AG20443 (cell line): ENCODE measurements at places on chromosomes 2 and 18.
A peak's percentile ranks its signal among the peaks of the same experiment; 100 is the strongest.

- no peak for DNase-seq
These were observed 308.1 kb upstream of the CHST9 start for GRCh38 chr18:27493182-27493581.

DNA sequence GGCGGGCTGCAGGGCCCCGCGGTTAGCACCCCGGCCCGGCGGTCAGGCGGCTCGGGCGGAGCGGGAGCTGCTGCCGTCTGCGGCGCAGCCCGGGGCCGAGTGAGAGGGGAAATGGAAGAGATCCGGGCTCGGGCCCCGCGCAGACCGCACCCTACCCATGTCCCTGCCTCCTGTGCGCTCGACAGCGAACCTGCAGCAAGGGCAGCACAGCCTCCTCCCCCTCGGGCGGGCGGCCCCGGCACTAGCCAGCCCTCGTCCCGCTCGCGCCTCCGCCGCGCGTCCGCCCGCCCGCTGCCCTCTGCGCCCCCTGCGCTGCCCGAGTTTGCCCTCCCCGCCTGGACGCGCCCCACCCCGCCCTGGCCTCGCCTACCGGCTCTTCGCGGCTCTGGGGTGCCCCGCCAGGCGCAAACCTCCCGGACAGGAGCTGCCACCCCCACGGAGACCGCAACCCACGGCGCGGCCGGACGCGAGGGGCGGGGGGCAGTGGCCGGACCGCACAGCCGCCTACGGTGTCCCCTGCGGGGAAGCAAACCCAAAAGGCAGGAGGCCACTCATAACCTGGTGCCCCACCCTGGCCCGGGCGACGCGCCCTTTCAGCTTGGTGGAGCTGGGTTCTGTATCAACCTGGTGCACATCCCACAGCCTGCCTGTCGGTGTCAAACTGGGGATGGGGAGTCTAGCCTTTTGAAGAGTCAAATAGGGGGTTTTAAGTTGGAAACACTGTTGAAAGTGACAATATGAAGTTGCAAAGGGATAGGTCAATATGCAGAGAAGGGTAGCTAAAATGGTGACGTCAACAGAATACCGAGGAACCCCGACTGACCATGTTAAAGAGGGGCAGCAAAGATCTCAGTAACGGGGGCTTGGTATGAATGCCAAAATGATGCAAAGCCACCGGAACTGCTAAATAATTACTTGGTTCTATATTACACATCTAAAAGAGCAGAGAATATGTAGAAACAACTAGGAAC, at the start of gene IHH:
Gene IHH, minus strand, starts transcription at position 101 of the 971 bp plus-strand sequence. CDS start 454 bp downstream, outside the sequence.
- peak; percentile 50 for DNase-seq

DNA sequence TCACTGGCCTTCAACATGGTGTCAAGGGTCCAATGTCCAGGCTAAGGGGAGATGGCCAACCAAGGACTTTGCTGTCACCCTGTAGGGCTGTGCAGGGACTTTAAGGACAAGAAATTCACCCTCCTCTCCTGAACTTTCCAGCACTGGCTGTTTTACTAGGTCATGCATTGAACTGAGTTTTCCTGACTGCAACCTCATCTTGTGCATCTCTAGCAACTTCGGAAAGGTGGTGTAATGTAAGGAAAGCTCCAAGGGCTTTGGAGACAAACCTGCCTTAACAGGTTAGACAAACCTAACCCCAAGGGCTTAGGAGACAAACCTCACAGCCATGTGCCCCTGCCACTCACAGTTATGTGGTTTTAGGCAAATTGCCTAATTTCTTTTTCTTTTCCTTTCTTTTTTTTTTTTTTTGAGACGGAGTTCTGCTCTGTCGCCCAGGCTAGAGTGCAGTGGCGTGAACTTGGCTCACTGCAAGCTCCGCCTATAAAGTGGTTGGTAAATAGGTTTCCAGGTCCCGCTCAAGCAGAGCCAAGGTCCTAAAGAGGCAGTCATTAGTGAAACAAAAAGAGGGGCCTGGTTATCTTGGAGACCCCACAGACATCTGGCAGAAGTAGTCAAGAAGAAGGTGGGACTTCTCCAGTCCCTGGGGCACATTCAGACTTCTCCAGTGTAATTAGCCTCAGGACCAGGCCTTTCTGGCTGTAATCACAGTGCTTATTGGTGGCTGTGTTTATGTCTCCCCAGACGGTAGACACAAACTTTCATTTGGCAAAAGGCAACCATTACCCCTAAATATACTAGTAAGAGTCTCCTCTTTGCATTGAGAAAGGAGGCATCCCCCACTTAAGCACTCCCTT, 37.6 kb upstream of the PMAIP1 start:
- no peak for DNase-seq

- no peak for DNase-seq
These were observed 105.2 kb upstream of the ID2 start for GRCh38 chr2:8576525-8577167.

DNA sequence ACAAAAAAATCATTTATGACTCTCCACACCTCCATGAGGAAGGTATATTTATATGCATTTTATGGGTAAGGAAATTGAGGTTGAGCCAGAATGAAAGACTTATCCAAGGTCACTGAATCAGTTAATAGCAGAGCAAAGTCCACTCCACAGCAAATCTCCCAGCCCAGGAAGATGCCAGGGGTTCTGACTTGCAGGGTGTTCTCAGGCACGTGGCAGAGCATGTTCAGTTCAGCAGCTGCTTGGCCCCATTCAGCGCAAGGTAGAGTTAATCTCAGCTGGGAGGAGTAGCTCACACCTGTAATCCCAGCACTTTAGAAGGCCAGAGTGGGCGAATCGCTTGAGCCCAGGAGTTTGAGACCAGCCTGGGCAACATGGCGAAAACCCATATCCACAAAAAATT, 17.8 kb upstream of the DGKD start:
- no peak for DNase-seq

DNA sequence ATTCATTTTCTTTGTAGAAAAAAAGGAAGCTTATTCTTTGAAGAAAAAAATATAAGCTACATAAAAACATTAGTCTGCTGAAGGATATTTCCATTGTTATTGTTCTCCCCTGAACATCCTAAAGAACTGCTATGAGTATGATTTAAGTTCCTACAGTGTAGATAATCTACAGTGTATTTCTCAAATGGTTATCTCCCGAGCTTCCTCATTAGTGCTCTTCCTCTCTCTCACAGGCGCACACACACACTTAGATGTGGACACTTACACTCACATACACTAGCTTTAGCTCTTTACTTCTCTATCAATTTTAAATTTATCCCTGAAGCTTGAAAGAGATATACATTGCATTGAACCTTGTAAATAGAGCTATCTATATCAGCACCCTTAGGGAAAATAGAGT, 681.0 kb downstream of the KCNJ3 start:
- no peak for DNase-seq

GRCh38 chr2:6933911-6934310, 16.7 kb downstream of the RNF144A start:
- no peak for DNase-seq

DNA sequence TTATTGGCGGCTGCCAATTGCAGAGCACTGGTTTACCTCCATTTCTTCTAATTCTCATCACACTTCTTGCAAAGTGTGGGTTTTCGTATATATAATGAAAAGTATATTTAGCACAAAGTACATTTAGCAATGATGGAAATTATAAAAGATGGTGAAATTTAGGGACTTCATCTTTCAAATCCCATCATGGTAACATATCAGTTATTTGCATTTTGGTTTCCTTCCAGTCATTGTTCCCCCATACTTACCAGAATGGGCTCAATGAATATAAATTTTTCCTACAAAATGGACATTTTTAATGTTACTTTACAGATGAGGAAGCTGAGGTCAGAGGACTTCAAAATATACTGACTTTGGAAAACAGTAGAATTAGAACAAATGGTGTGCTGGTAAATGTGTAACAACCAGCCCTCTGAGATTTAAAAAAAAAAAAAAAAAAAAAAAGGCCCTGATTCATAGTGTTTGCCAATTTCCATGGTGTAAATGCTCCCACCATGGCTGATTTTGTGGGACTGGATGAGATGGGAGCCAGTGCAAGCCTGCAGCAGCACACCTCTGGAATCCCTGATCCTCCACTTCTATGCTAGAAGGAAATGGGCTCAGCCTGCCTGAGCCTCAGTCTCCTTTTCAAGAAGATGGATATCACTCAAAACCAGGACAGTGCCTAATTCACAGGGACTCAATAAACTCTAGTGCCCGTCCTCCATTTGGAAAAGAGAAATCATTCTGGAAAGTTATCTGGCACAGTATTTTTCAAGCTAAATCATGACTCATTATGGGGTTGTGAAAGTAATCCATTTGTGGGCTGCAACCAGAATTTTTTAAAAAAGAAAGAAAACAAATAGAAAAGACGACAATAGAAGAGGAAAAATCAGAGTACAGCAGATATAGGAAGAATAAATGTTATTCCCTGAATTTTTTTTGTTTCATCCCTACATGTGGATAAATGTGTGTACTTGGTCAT, 34.0 kb downstream of the LBH start:
- DNase-seq: peak; percentile 72

- DNase-seq: no peak
These were observed 85.2 kb upstream of the POU3F3 start for GRCh38 chr2:104768694-104769093.

DNA sequence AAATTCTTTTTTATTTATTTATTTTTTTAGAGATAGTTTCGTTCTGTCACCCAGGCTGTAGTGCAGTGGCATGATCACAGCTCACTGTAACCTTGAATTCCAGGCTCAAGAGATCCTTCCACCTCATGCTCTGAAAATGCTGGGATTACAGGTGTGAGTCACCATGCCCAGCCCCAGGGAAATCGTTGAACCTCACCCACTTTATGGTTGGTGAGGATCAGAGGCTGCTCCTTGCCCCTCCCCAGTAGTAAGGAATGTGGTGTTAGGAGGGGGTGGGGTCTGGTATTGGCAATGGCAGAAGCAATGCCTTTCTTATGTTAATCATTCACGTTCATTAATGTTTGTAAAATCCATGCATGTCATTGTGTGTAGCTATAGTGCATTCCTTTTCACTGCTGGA, 161.9 kb downstream of the SUCLG1 start:
- no peak for DNase-seq

DNA sequence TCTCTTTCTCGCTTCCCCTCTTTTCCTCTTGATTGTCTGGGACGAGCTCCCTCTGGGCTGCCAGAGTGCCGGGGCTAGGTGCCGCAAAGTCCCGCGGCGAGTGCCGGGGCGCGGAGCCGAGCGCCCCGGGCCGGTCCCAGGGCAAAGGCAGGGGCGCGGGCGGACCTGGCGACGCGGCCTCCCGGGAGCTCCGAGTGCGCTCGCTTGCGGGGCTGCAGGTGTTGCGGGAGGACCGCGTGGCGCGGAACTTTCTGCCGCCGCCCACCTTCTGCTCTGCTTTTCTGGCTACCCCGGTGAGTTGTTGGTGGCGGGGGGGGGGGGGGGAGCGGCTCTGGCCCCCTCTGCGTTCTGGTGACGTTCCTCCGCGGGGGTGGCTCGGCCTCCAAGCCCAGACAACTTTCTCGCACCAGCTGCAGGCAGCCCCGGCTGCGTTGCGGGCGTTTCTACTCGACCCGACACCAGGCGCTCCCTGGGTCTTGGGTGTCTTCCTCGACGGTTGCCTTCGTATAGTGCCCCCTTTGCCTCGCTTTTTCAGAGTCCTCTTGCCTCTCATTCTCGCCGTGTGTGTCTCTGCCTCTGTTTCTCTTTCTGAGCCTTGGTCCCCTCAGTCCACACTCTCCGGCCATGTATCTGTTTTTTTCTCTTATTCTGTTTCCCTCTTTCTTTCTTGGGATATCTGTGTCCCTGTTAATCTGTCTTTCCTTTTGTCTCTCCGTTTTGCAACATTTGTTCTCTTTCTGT, 759 bp downstream of the GALNT13 start:
- DNase-seq: peak; percentile 6

- DNase-seq: peak; percentile 24
These were observed 50.2 kb downstream of the CABYR start for GRCh38 chr18:24189007-24189528.

DNA sequence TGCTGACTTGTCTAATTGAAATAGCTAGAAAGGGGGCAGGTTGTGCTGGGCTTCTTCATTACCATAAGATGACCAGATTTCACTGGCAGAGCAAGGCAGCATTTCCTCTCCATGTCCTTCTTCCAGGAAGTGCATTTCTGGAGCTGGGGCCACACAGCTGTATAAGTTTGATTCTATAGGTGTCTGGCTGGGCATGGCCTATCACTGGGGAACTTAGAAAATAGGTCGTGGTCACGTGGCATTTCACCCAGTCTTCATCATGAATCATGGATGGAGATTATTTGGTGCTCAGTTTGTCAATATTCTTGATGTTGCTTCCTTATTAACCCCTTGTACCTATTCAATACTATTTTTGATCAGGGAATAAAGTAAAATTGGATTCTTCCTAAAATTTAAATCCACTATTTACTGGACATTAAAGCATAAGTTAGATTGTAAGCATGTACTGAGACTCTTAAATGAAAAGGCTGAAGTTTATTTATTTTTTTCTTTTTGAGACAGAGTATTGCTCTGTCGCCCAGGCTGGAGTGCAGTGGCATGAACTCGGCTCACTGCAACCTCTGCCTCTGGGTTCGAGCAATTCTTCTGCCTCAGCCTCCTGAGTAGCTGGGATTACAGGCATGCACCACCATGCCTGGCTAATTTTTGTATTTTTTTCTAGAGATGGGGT, 49.5 kb upstream of the TMEM87B start:
- DNase-seq: no peak

DNA sequence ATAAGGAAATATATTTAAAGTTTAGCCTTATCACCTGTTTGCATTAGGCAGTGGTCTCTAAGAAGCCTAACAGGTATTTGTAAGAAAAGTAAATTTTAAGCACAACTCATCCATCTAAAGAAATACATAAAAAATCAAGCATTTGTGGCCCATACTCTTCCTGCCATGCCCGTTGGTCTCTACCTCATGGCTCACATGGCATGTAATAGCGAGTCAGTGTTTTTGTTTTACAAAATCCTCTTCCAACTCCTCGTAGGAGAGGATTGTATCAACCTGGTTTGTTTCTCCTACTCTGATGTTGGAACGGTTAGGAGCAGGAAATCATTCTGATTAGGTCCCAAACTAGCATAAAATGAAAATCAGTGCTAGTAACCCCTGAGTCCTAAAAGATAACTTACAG, 91.8 kb downstream of the FMNL2 start:
- DNase-seq: no peak

GRCh38 chr2:187409682-187410081, 38.4 kb downstream of the CALCRL start:
- DNase-seq: no peak

DNA sequence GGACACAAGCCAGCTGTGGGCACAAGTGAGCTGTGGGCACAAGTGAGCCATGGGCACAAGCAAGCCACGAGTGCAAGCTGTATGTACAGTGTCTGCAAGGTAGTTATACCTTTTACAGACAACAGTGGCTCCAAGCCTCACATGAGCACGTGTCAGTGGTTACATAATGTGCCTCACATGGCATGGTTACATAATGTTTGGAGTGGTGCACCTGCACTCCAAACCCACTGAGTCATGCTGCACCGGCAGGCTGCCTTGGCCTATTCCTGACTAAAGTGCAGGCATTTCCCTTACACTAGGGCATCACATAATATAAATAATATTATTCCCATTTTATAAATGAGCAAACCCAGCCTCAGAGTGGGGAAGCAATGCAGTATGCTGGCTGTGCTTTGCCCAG, 62.6 kb downstream of the MARCO start:
- no peak for DNase-seq
